ENCODE measurements at places on chromosomes 7 and 10. TPM values are rescaled to one million over a fixed set of nuclear protein-coding genes. Genes with fewer than 3 reads are reported as not detected.
A peak's percentile ranks its signal among the peaks of the same experiment; 100 is the strongest.

DNA sequence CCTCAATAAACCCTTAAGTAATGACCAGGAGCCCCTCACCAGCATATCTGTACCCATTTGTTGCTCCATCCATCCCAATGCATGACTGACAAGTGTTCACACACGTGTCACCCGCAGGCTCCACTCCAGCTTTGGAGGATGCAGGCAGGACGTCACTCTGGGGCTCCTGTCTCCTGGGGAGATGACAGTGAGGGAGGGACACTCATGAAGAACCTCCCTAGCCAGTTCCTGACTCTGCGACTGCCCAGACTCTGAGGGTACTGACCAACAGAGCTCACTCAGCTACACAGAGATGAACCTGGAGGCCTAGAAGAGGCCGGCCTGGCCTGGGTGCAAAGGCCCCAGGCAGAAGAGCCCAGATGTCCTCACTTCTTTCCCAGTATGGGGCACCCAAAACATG is 135.1 kb upstream of the RET start:
- DNase-seq = no peak

GRCh38 chr7:94656925-94657731 is 1.2 kb upstream of the SGCE start:
- DNase-seq = no peak

DNA sequence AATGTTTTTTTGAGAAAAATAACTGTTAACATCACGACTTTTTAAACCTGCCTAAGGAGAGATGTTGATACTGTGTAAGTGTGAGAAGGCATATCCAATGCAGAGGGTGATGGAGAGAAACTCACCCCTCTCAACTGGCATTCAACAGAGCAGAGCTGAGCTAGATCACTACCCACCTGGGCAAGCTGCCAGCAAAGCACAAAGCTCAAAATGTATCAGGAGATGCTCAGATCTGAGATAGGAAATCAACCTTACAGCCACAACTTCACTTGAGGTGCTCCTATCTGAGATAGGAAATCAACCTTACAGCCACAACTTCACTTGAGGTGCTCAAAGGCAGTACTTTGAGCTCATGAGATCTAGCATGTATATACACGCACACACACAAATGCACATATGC is 151.5 kb upstream of the PDE1C start:
- DNase-seq = no peak

- DNase-seq = no peak
Observed at GRCh38 chr10:1138529-1138928, 82.3 kb downstream of the WDR37 start.

Gene NRG3
- total RNA-seq = 12.2 TPM

DNA sequence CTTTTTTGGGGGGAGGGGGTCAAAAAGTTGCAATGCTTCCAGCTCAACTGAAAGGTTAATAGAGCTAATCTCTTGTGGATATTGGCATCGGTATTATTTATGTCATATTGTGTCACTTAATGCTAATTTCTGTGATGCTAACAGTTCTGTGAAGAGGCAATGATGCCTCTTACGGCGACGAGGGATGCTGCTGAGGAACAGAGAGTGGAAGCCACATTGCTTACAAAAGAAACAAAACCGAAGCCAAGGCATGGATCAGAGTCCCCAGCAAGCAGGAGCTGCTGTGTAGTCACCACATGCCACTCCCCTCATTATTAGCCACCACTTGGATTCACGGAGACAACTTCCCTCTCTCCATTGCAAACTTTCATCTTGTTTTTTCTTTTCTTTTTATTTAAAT is 536.5 kb upstream of the MGMT start:
- DNase-seq = no peak

Gene TMEM176B
- 2.4 TPM for total RNA-seq

DNA sequence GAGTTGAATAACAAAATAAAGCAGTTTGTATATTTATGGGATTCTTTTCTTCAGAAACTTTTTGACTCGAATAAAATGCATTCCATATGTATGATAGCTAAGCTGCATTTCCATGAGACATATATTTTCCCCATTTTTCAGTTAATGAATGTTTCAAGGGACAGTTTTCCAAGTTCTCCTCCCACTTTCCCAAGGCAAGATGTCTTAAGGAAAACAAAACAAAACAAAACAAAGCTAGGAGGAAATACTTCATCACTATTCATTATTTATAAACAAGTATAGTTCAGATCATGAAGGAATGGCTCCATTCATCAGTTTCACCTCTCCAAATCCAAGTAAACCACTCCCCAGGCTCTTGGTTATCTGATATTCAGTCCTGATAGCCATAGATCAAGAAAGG is 261.0 kb downstream of the WDR11 start:
- DNase-seq = no peak

DNA sequence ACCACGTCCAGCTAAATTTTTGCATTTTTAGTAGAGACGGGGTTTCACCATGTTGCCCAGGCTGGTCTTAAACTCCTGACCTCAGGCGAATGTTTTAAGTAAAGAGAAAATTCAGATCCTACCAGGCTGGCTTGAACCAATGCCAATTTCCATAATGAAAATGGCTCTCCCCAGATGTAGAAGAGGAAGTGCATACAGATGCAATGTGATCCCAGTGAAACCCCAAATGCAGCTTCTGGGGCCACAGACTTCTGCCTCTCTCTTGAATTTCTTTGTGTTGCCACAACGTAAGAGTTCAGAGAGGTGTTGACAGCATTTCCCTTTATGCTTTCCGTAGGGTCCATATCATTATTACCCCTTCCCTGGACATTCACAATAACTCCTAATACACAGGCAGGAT is 29.6 kb upstream of the GOT1 start:
- DNase-seq = no peak

GRCh38 chr10:5413012-5413938 is 918 bp downstream of the NET1 start:
- DNase-seq = peak; percentile 40

DNA sequence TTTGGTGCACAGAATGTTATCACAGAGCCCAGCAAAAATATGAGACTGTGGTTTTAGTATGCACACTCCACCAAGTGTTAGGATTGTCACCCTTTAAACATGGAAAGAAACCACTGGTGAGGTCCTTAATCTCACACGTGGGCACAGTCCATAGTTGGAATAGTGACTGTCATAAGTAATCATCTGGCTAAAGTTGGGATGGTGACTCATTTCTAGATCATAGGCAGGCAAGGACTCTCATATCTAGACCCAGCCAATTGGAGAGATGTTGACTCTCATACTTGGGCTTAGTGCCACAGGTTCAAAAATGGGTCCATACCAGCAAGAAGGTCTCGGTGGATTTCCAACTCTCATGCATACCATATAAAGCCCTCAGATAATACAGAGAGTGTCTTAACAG is 39.6 kb upstream of the ZNF680 start:
- DNase-seq = no peak

- DNase-seq = no peak
Observed at GRCh38 chr7:27175626-27176523, 1.8 kb upstream of the HOXA10 start.

DNA sequence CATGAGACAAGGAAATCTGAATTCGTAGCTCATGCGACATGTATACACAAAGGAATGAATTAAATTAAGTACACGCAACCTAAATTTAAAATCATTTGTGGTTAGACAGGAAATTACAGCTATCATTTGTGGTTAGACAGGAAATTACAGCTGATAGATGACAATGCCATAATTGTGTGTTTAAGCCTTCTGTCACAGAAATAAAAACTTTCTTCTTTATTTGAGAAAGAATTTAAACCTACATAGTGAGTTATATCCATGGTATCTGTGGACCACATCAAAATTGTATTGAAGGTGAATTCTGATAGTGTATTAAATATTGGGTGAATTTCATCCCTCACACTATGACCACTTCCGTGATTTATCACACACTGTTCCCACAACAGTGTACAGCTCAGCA is 362.9 kb downstream of the MAGI2 start:
- DNase-seq = no peak

- DNase-seq = no peak
Observed at GRCh38 chr10:58868736-58869435, 307.6 kb upstream of the PHYHIPL start.

- peak; percentile 46 for DNase-seq
Observed at GRCh38 chr7:51256209-51256781, 60.3 kb downstream of the COBL start.

DNA sequence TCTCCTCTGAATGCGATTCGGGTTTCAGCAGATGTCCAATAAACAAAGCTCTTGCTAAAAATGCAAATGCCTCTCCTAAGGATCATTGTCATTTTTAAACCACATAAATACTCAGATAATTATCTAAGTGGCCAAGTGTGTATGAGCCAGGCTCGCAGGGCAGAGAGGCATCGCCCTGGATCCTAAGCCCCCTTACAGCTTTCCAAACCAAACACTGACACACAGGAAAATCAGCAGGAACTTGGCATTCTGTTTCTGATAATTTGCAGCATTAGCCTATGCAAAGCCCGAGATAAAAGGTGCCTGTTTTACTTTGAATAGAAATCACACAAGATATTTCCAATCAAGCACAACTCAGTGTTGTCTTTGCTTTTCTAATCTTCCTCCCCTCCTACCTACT is 134.4 kb downstream of the ABCA13 start:
- DNase-seq = no peak

- DNase-seq = no peak
Observed at GRCh38 chr7:29332042-29332811, 137.7 kb downstream of the CHN2 start.

- DNase-seq = no peak
Observed at GRCh38 chr10:132294561-132295318, 13.0 kb downstream of the STK32C start.

Gene PRKG1
- total RNA-seq = 15.5 TPM

GRCh38 chr10:67784474-67784873 is 53.5 kb downstream of the DNAJC12 start:
- DNase-seq = no peak

GRCh38 chr10:51773681-51774080 is 74.3 kb upstream of the CSTF2T start:
- DNase-seq = no peak

DNA sequence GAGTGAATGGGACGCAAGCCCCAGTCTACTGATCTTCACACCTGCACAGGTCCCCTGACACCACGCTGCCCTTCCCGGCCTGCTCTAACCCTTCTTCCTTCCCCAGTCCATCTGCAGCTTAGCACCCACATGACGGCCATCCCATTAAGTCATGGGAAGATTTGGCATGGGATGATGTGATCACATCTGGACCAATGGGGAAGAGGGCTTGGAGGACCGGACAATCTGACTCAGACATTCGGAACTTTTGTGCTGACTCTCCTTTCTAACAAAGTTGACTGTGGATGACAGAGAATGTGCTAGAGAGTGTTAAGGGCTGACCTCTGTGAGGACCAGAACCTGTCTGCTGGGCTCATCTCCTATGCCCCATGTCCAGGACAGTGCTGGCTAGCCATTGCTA is 15.6 kb downstream of the CXCL12 start:
- DNase-seq = no peak

Gene FFAR4
- total RNA-seq = not detected

Gene GHRHR
- total RNA-seq = not detected

Gene NEURL1
- total RNA-seq = 25.7 TPM

- no peak for DNase-seq
Observed at GRCh38 chr7:26910221-26910620, 45.8 kb upstream of the SKAP2 start.

GRCh38 chr10:24974976-24975375 is 22.6 kb upstream of the PRTFDC1 start:
- no peak for DNase-seq

GRCh38 chr10:95716866-95717265 is 23.1 kb upstream of the TCTN3 start:
- no peak for DNase-seq

Gene PRPS1L1
- not detected for total RNA-seq

- no peak for DNase-seq
Observed at GRCh38 chr7:28996836-28997235, 38.7 kb upstream of the TRIL start.

DNA sequence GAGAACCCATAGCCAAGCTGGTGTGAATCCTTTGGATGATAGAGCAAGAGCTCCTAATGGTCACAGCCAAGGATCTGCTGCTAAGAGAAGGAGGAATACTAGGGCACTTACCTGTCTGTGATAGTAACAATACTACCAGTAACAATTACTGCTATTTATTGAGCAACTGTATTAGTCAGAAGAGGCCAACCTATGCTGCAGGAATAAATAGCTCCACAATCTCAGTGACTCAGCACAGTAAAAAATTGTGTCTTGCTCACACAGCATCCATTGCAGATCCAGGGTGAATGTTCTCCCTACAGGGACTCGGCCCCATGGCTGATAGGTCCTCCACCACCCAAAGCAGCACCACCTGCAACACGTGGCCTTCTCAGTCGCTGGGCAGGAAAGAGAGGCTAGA is 257.6 kb upstream of the ZMIZ1 start:
- no peak for DNase-seq

DNA sequence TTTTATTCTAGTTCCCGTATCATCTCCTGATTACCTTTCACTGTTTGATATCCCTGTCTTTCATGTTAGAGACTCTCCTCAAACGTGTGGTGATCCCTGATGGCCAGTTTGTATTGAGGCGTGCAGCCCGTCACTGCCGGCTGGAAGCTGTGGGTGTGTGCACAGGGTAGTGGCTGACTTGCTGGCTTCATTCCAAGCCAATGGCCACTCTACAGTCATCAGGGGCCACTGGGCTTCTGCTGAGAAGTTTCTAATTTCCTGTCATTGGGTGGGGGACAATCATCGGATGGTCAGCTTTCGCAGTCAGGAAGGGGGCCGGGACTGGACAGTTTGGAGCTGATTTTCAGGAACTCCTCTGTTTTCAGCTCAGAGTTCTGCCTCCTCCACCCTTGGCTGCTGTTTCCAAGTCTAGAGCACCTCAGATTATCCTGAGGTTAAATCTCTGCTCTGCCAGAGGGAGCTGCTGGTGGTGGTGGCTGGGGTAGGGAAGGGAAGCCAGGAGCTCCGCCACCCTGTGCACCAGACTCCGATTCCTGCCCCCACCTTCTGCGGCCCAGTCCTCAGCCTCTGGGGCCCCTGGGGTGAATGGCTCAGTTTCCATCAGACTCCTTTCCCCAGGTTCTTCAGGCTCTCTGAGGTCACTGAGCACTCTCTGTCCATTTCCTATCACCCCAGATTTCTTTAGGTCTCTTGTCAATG is 34.9 kb downstream of the BAIAP2L1 start:
- no peak for DNase-seq
